ENCODE measurements at places on chromosomes 6 and 20.

GRCh38 chr6:8940356-8940755 lies 505.0 kb upstream of the SLC35B3 start:
- no peak for DNase-seq

DNA sequence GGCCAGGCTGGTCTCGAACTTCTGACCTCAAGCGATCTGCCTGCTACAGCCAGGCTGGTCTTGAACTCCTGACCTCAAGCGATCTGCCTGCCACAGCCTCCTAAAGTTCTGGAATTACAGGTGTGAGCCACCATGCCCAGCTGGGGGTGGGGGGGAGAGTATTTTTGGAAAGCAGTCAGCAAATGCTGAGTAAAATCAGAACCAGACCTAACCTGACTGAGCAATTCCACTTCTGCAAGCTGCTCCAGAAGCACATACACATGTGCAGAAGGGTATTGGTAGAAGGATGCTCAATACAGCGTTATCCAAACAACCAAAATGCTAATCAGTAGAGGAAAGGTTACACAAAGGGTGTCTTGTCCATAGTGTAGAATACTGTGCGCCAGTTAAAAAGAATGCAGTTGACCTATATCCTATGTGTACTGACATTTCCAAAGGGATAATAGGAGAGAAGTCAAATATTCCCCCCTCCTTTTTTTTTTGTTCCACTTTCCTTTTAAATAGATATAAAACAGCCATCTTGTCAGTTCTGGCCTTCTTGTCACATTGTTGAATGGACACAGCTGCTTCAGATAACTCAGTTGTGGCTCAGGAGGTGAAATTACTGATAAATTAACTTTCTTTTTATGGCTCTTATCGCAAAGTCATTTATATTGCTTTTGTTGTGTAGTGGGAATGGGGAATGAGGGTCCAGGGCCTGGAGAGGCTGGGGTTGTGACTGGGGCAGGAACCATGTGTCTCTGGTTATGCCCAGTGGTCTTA lies 74.6 kb downstream of the DTD1 start:
- DNase-seq: no peak

- DNase-seq: no peak
These were observed 446.8 kb downstream of the TFAP2B start for GRCh38 chr6:51265426-51265825.

- DNase-seq: peak; percentile 26
These were observed 2.1 kb downstream of the FOXP4 start for GRCh38 chr6:41548098-41548840.

GRCh38 chr6:55182016-55182650 lies 7.8 kb downstream of the HCRTR2 start:
- DNase-seq: no peak

GRCh38 chr20:3218307-3218988 lies 9.2 kb downstream of the ITPA start:
- DNase-seq: peak; percentile 61

DNA sequence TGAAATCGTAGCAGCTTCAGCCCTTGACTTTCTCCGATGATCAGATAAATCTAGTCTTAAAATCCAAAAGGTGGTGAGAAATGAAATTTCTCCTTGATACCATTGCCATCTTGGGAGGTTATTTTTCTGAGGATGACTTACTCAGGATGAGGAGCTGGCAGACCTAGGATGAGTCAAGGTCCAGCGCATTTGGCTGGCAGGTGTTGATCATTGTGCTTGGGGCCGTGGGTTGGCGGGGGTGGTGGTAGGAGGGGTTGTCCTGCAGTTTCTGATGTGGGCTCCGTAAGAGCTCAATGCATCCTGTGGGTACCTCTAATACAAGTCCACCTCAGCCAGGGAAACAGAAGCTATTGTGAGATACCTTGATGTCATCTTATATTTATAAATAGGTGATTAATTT lies 148.3 kb upstream of the SCGN start:
- DNase-seq: no peak

DNA sequence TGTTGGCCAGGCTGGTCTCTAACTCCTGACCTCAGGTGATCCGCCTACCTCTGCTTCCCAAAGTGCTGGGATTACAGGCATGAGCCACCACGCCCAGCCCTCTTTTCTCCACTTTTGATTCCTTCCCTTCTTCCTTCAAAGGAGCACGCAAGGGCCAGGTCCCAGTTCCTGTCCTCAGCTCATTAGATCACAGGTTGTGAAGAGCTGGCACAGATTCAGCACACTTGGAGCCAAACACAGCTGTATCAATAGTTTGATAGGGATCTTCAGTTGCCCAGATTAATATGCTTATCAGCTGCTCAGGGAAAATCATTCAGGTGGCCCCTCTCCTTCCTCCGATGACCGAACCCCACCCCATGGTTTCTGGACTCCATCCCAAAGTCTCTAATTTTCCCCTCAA lies 14.4 kb upstream of the SLC22A23 start:
- DNase-seq: no peak
